Thoracic aorta endothelial cell (primary cell): ENCODE measurements at places on chromosomes 4 and X. TPM values are rescaled to one million over a fixed set of nuclear protein-coding genes. Genes with fewer than 3 reads are reported as not detected.

MAGED1 gene
- 139 and 187 TPM in 2 replicates for total RNA-seq

ADH6 gene
- total RNA-seq: not detected in 2 replicates

DUX4 gene
- not detected in 2 replicates for total RNA-seq

DIPK2B gene
- total RNA-seq: 3.3 and 39.3 TPM in 2 replicates

CSAG3 gene
- not detected in 2 replicates for total RNA-seq

STATH gene
- not detected in 2 replicates for total RNA-seq

RTL5 gene
- 0.14 and 0.40 TPM in 2 replicates for total RNA-seq

CLGN gene
- total RNA-seq: 0.13 and 2.0 TPM in 2 replicates

UGT8 gene
- not detected in 2 replicates for total RNA-seq
